ENCODE measurements at places on chromosomes 1 and 21.

- DNase-seq: no peak
These were observed 45.2 kb upstream of the HAO2 start for GRCh38 chr1:119323216-119323982.

DNA sequence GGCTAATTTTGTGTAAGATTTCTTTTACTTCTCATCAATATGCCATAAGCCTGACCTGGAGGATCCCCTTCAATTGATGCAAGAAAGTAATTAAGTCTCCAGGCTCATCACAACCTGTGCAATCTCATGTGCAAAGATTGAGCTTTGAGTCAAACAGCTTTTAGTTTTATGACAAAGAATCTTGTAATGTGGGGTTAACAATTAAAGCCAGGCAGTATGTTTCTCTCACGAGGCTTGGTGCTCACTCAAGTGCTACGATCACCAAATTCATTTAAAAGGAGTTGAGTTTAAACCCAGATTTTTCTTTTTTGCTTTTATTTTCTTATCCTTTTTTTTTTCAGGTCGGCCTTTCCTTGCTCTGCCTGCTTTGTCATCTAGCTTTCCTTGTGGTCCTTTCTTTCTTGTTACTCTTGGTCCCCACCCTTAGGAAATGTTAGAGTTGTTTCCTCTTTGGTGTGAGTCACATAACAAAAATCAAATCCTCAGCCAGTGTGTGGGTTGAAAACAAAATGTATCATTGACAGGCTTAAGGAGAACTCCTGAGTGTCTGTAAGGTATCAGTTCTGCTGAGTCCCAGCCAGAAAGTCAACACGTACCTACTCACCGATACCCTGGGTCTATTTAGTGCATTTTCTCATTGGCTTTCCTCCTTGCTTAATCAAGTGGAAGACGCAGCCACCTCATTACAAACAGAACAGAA lies 1037.2 kb downstream of the ADGRL2 start:
- peak; percentile 25 for DNase-seq

DNA sequence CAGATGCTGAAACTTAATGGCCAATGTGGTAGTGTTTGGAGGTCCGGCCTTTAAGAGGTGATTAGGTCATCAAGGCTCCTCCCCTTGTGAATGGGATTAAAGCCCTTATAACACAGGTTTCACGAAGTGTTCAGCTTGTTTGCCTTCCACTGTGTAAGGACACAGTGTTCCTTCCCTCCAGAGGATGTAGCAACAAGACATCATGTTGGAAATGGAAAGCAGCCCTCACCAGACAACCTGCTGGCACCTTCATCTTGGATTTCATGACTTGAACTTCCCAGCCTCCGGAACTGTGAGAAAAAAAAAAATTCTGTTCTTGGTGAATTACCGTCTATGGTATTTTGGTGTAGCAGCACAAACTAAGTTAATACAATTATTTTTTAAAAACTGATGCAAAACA lies 613.8 kb downstream of the KIF26B start:
- no peak for DNase-seq

GRCh38 chr1:70295749-70296148 lies 58.8 kb downstream of the ANKRD13C start:
- no peak for DNase-seq

- peak; percentile 10 for DNase-seq
These were observed 612.2 kb upstream of the CXADR start for GRCh38 chr21:16900685-16901084.

DNA sequence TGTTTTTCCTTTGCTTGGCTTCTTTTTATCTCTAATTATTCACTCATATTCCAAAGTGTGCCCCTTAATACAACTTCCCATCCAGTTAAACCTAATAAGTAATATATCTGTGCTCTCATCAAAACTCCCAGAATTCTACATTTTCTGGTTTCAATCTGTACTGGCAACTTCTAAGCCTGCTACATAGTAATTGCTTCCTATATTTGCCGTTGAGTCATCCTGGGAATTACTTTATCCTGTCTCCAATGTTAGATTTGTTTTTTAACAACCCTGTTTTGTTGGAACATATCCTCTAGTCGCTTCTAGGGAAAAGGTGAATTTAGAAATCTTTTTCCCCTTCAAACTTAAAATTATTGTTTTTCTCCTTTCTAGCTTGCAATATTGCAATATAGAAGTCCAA lies 620.5 kb upstream of the PKN2 start:
- DNase-seq: peak; percentile 19

GRCh38 chr1:61566177-61566576 lies 158.8 kb downstream of the TM2D1 start:
- no peak for DNase-seq

- DNase-seq: no peak
These were observed 9.9 kb downstream of the TSSK3 start for GRCh38 chr1:32372149-32372756.

- DNase-seq: peak; percentile 97
These were observed 53.4 kb downstream of the ZBTB18 start for GRCh38 chr1:244104309-244105060.

DNA sequence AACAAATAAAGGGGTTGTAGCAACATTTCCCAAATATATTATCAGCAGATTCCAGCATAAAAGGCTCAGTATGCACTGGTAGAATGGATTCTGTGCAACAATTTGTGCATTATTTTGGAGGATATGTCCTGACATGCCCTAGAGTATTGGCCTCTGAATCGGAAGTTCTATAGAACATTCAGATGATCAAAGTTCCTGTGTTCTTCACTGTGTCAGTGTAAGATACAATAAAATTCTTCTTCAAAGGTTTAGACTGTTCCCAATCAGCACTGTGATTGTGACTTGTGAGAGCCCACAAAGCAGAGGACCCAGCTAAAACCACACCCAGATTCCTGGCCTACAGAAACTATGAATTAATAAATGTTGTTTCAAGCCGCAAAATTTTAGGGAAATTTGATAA lies 33.6 kb upstream of the GBP5 start:
- DNase-seq: no peak

DNA sequence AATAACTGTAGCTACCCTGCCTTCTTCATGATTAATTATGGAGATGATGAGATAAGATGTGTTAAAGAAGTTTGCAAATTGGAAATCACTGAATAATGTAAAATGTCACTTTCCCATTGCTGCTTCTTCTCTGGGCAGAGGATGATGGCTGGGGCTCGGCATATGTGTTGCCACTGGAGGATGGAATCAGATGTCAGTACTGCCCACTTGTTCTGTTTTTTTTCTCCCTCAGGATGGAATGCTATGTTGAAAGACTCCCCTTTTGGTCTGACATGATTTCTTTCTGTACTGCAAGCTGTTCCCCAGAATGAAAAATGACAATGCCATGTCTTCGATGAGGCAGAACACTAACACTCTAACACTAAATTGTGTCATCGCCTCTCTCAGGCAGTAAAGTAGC lies 373.9 kb upstream of the SPAG17 start:
- DNase-seq: no peak

DNA sequence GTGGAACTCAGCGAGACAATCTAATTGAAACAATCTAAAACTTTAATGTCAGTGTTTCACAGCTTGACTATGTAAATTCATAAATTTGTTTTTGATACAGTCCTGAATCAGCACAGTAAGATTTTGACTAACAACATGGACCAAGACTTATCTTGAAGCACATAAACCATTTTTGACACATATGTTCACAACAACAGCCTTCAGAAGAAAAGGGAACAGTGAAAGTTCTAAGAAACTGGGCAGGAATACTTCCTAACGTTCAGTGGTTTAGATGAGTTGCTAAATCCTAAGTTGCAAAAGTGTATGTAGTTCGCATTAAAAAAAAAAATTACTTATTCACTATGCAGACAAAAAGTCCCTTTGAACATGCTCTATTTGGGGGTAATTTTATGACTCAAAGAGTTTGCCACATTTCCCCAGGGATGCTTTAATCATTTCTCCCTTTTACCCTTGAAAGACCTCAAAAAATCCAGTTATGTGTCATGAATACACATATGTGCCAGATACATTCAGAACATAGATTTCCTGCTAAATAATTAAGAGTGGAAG lies 120.2 kb downstream of the MRPL39 start:
- DNase-seq: peak; percentile 81

DNA sequence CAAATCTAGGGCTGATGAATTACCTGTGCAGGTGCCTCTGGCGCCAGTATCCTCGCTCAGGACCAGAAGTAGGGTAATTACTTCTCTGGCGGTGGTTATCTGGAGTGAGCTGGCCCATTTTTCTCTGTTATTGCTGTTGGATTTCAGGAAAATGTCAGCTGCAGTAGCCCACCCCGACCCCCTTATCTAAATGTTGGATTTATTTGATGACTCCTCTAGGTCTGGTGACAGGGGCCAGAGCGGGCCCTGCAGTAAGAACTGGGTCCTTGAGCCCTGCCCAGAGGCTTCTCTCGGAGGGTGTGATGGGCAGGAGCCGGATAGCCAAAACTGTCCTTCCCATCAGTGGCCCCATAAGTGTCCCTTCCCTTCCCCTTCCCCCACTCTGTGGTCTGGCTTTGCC lies 384.3 kb downstream of the PTPRU start:
- no peak for DNase-seq

DNA sequence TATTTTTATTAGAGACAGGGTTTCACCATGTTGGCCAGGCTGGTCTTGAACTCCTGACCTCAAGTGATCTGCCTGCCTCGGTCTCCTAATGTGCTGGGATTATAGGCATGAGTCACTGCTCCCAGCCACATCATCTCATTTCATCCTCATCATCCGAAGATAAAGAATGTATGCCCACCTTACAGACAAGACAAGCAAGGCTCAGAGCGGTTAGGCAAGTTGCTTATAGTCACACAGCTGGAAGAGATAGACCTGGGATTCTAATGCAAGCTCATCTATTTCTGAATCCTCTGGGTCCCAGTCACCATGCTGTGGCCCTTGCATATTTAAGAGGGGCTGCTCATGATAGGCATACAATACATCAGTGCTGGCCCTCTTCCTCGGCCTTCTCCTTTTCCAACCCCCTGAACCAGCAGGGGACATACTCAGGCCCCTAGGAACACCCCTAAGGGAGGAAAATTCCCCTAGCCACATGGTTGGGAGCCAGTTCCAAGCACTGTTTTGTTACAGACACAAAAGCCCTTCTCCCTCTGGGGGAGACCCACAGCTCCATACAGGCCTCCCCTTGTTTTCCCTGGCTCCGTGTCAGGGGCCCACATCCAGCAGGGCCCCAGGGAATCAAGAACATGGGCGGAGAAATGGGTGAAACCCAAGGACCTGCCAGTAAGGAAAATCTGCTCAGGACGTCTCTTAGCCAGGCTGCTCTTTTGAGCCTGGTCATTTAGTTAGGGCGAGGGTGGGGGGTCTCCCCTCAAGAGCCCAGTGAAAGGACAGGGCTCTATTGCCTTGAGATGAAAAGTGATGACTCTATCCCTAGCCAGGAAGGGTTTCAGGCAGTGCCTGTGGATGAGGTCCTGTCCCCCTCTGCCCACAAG lies 6.9 kb downstream of the CSRP1 start:
- no peak for DNase-seq

- no peak for DNase-seq
These were observed 269.4 kb downstream of the BACH1 start for GRCh38 chr21:29568020-29568697.

GRCh38 chr1:19311503-19311930 lies 427 bp downstream of the AKR7A2 start:
- DNase-seq: no peak

DNA sequence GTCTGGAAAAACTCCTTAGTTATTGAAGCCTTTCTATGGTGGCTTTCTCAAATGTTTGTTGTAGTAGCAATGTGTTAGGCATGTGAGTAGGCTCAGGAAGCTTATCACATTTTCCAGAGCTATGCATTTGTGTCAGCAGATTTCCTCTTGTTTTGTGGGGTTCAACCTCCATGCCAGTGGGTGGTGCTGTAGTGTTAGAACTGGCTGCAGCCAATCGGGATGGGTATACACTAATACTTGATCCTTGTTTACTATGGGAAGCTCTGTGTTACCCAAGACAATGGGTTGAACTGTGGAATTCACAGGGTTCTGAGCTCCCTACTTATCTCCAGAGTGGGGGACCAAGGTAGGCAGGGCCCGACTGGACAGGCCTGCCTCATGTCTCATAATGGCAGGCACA lies 348.5 kb upstream of the ADAMTS5 start:
- DNase-seq: no peak

DNA sequence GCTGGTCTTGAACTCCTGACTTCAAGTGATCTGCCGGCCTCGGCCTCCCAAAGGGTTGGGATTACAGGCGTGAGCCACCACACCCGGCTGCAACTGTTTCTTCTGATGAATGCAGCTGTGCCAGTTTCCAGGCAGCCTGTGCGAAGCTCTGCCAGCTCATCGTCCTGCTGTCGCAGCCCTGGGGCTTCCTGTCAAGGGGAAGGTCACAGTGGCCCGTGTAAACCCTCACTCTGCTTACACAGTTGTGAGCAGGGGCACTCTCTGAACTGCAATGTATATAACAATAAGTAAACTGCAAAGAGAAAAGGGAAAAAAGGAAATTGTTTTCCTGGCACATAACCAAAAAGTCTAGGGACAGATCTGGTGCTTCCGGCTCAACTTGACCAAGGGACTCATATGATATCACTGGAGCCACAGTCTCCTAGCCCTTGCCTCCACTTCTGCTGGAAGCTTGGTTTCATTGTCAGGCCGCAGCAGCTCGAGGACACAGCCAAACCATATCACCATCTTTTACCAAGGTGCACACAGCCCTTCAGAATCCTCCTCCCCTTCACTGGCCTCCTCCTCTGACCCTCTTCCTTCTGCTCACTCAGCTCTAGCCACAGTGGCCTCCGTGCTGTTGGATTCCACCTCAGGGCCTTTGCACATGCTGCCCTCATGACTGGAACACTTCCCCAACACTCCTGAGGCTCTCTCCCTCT lies 22.8 kb upstream of the LBR start:
- no peak for DNase-seq

DNA sequence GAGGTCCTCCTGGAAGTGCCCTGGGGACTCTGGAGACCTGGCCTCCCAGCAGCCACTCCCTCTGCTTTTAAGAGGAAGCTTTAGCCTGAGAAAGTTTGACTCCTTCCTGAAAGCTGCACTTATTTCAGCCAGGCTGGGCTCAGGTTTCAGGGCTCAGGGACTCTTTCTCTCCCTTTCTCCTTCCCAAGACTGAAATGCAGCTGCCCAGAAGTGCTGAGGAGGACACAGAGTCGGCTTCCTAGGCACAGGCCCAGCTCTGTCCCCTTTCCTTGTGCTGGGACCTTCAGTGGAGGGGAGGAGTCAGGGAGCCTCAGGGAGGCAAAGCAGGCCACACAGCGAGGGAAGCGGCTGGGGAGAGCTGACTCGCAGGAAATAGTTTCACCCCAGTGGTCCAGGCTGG lies 137.3 kb downstream of the NAV1 start:
- peak; percentile 63 for DNase-seq

GRCh38 chr1:21216835-21217811 lies 40.4 kb upstream of the EIF4G3 start:
- peak; percentile 43 for DNase-seq

GRCh38 chr1:248857201-248857600 lies 1.7 kb downstream of the ZNF692 start:
- DNase-seq: no peak
